ENCODE measurements at places on chromosomes 13 and 19.

DNA sequence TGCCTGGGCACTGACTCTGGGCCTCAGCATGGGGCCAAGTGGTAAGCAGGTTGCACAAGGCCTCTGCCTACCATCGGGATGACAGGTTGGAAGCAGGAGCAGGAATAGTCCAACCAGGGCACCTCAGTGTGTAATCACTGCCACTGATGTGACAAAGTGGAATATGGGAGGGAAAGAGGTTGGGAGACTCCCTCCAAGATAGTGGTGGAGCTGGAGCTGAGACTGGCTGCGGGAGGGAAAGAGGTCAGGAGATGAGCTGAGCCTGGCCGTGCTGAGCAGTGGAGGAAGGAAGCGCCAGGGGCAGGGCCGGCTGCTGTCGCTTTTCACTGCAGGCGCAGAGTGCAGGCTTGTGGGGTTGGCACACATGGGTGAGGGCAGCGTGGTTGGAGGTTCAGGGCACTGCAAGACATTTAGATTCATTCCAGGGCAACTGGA is 6.8 kb downstream of the UPF3A start:
- DNase-seq: no peak

GRCh38 chr19:41530184-41530534 is 45.8 kb upstream of the CEACAM21 start:
- no peak for DNase-seq

GRCh38 chr19:39986643-39987042 is 10.2 kb upstream of the ZNF546 start:
- no peak for DNase-seq

DNA sequence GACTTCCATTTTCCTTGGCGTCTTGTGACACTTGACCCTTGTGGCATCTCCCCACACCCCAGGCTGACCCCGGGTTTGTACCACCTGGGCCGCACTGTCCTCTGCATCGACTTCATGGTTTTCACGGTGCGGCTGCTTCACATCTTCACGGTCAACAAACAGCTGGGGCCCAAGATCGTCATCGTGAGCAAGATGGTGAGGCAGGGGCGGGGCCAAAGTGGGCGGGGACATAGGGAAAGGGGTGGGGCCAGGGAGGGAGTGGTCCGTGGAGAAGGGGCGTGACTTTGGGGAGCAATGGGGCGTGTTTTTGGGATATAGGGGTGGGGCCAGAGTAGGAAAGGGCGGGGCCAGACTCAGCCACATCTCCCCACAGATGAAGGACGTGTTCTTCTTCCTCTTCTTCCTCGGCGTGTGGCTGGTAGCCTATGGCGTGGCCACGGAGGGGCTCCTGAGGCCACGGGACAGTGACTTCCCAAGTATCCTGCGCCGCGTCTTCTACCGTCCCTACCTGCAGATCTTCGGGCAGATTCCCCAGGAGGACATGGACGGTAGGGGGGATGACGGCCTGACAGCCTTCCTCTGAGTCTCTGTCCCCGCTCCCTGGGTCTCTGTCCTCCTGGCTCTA is 42.8 kb downstream of the TRPM4 start:
- DNase-seq: peak; percentile 28

GRCh38 chr19:50173127-50173526 is 10.0 kb upstream of the IZUMO2 start:
- DNase-seq: no peak

DNA sequence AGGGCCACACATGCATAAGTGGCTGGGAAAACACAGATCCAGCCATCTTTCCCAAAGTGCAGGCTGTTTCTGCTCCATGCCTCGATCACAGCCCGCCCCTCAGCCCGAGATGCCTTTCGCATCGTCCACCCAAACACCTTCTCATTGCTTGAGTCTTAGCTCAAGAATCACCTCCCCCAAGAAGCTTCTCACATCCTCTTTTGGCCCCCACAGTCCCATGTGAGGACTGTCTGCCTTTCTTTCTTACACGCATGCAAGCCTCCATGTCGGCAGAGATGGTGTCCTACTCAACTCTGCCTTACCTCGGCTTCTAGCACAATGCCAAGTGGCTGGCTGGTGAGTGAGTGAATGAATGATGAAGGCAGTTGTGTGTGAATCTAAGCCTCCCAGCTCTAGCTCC is 18.1 kb upstream of the GSX1 start:
- no peak for DNase-seq

- no peak for DNase-seq
These were observed 12.2 kb downstream of the RHPN2 start for GRCh38 chr19:33052352-33052972.

DNA sequence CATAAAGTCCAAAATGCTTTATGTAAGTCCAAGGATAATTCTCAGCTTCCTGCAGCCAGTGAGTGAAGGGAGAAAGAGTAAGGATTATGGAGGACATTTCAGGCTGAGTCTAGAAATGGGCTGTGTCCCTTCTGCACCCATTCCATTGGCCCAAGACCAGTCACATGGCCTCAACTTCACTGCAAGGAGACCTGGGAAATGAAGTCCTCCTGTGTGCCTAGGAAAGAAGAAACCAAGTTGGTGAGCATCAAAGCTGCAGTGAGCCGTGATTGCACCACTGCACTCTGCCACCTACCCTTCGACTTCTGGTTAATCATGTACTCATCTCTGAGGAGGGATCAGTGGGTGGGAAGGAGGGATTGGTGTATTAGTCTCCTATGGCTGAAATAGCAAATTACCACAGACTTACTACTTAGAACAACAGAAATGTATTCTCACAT is 3.6 kb upstream of the CD37 start:
- DNase-seq: no peak

DNA sequence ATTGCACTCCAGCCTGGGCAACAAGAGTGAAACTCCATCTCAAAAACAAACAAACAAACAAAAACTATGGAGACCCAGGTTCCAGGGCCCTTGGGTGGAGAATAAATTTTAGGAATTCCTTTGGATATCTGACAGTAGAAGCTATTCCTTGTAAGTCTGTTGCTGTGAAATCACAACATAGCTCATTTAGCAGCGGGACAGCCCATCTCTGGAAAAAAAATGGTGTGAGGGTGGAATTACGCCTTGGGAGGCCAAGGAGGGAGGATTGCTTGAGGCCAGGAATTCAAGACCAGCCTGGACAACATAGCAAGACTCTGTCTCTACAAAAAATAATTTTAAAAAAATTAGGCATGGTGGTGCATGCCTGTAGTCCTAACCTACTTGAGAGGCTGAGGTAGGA is 15.7 kb downstream of the HMGB1 start:
- no peak for DNase-seq

GRCh38 chr13:99018418-99019180 is 40.7 kb upstream of the DOCK9 start:
- no peak for DNase-seq

DNA sequence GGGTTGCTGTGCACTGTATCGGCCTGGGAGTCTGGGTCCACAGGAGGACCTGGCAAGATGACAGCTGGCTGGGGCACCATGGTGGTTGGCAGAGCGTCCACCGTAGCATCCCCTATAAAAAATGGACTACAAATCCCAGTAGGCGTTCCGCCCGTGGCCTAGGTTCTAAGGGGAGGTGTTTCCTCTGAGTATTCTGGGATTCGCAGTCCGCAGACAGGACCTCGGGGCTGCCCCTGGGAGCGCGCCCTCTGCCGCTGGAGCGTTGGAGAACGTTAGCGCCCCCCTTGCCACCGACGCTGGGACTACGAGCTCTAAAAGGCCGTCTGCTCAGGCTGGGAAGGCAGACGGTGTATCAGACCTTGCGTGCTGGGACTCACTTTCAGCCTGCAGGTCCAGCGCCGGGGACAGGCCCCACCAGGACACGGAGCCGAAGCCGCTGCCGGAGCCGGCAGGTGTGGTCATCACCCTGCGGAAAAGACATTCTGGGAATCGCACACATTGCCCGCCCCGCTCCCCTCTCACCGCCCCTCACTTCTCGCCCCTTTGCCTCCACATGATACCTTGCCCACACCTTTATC is 372 bp downstream of the DNAAF3 start:
- DNase-seq: peak; percentile 83

DNA sequence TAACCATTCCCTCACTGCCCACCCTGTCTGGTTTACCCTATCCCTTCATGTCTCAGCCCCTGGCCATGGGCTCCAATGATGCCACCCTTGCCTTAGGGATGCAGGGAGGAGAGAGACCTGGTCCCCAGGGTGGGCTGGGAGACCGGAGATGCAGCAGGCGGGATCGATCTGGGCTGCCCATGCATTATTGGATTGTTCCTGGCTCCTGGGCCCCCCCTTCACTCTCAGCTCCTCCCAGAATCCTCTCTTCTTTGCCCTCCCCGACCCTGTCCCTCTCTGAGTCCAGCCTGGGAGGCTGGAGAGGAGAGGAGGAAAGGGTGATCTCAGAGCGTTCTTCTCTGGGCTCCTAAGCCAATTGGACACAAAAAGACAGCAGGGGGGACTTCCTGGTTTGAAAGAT is 5.8 kb downstream of the KASH5 start:
- no peak for DNase-seq

DNA sequence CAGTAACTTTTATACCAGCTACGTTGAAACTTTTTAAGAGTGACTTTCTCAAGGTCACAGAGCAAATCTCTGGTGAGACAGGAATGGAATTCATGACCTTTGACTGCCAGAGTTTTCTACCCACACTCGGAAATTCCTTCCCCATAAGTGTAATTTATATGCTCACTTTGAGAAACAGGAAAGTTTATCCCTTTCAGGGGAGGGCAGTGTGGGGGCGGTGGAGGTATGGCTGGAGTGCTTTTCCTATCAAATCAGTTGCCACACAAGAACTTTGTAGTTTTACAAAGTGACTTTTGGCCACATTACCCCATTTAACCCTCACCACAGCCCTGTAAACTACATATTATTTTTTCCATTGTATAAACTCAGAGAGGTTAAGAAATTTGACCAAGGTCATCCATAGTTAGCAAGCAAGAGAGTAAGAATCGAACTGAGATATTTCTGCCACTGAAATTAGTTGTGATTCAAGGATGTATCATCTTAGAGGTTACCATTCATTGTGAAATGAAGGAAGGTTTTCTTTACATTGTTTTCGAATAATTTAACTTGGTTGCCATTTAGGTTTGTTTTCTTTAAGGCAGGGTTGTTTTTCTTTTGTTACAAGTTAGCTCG is 5.9 kb downstream of the KLF12 start:
- DNase-seq: peak; percentile 36

DNA sequence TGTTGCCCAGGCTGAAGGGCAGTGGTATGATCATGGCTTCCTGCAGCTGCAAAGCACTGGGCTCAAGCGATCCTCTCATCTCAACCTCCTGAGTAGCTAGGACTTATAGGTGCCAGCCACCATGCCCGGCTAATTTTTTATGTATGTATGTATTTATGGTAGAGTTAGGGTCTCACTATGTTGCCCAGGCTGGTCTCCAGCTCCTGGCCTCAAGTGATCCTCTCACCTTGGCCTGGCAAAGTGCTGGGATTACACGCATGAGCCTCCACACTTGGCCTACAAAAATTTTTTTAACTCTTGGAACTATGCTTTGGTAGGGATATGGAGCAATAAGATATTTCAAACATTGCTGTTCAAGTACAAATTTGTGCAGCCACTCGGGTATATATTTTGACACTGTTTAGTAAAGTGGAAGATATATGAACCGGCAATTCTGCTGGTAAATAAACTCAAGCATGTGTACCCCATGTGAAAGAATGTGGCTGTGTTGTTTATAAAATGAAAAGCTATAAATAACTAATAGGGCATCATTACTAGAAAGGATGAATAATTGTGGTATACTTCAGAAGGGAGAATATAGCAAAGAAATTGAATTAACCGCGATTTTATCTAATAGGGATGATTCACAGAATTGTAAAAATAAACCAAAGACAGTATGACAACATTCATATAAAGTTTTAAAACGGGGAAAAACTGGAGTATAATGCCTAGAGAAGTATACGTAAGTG is 1.1 kb downstream of the ZNF566 start:
- no peak for DNase-seq

DNA sequence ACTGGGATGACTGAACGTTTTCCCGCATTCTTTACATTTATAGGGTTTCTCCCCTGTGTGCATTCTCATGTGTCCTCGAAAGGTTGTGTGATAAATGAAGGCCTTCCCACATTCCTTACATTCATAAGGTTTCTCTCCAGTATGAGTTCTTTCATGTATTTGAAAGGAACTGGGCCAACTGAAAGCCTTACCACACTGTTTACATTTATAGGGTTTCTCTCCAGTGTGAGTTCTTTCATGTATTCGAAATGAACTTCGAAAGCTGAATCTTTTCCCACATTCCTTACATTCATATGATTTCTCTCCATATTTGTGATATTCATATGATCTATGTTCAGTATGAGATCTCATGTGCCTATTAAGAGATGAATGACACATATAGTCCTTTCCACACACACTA is 19.4 kb downstream of the ZNF709 start:
- no peak for DNase-seq

DNA sequence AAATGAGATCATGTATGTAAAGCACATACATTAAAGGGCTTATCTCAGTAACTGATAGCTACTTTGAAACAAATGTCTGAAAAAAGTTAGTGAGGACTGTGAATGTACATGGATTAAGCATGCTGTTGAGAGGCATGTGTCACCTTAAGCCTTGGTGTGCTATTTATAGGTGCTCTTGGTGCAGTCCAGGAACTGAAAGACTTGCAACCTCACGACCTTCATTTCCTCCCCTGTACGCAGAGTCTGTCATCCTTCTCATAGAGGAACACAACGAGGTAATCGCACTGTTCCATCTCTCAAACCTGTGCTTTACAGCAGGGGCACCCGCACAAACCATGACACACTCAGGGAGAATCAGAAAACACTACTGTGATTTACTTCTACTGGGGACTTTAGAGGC is 65.6 kb downstream of the UFM1 start:
- DNase-seq: no peak

Measured in nephron progenitor cell (in vitro differentiated cells).